Stimulated activated CD4-positive, alpha-beta T cell treated with anti-CD3 and anti-CD28 coated beads, Interleukin-12 subunit alpha, Interleukin-12 subunit beta, amount 100 ng/mL, for 48 hours (primary cell): ENCODE measurements at places on chromosomes 11 and 22.

- no peak for DNase-seq
Measured at GRCh38 chr22:19648419-19648929, 65.8 kb upstream of the SEPTIN5 start.

- no peak for DNase-seq
Measured at GRCh38 chr22:29152954-29153719, 52.6 kb upstream of the EMID1 start.

DNA sequence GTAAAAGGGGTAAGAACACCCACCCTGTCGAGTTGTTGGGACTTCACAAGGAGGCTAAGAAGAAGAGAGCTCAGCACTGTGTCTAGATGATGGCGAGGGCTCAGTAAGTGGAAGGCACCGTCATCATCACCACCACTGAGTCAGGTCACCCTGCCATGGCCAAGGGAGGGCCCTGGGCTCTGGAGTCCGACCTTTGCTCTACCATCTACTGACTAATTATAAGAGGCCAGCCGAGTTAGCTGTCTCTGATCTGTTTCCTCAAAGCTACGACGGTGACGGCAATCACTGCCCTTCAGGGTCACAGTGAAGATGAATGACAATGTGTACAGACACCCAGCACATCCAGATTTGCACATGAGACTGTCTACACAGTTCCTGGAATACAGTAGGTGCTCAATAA is 29.3 kb downstream of the KIAA0930 start:
- no peak for DNase-seq

DNA sequence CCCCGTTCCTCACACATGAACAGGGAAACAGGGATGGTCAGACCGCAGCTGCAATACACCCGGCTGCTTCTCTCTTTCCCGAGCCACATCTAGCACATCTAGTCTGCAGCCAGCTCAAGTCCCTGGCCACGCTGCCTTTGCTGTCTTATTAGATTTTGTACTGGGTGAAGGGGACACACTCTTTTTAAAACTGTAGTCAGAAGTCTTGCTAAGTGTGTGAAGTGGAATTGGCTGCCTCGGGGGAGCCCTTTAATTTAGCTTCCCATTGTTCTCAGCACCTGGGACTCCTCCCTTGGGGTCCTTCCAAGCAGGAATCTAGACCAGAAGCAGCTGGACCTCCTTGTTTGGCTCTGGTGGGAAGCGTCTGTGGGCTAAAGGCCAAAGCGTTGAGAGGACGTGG is 420.0 kb downstream of the CTTN start:
- DNase-seq: no peak

DNA sequence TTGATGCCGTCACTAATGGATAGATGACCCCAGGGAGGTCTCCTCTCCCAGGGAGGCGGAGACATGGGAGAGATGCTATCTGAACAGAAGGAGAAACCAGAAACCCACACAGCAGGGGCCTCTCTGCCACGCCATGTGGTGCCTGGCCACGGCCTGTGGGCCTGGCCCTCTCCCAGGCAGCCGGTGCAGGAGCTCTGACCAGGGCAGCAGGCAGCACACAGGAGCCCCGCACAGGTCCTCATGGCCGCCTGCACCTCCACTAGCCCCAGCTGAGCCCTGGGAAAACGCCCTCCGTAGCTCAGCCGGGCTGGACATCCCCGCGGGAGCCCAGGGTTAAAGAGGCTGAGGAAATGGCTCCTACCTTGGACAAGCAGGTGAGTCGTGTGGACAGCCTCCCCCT is 19.8 kb downstream of the IGSF9B start:
- DNase-seq: no peak

DNA sequence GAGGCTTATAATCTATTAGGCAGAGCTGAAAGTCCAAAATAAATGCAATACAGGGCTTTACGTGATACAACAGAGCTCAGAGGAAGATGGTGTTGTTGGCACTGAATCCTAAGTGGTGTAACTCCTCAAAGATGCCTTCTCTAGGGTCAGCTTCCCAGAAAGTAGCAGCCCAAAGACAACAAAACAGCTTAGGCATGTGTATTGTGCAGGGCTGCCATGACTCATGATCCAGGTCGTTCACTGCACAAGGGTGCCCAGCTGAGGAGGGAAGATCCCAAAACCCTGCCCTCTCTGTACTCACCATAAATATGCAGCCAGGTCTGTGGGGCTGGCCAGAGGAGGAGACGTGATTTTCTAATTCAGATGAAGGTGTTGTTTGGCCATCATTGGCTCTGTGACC is 59.4 kb upstream of the NNMT start:
- no peak for DNase-seq

GRCh38 chr22:38218661-38219622 is 17.1 kb downstream of the MAFF start:
- no peak for DNase-seq

DNA sequence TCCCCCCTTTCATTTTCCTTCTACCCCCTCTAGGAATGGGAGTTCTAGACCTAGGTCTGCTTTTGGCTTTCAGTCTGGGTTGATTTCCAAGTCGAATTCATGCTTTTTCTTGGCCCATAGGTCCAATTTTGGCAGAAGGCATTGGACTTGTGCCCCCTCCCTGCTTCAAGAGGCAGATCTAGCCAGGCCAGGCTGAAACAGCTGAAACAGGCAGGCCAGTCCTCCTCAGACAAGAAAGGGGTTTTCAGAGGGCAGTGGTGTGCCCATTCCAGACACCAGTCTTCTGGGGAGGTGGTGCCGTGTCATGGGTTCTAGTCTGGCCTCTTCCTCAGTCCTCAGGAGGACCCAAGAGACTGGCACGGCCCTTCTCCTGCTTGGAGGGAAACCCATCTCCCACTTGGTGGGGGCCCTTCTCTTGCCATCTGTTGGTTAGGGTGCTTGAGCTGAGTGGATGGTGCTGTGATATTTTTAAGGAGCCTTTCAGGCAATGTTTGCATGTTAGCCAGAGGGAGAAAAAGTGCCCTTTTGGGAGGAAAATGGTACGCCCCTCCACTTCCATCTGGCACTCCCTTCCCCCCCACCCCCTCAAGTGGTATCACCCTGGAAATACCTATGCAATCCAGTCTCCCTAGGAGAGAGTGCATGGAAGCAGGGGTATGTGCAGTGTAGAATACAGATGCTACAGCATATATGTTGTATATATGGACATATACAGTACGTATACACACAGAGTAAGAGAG is 53.6 kb downstream of the SYT13 start:
- DNase-seq: no peak

DNA sequence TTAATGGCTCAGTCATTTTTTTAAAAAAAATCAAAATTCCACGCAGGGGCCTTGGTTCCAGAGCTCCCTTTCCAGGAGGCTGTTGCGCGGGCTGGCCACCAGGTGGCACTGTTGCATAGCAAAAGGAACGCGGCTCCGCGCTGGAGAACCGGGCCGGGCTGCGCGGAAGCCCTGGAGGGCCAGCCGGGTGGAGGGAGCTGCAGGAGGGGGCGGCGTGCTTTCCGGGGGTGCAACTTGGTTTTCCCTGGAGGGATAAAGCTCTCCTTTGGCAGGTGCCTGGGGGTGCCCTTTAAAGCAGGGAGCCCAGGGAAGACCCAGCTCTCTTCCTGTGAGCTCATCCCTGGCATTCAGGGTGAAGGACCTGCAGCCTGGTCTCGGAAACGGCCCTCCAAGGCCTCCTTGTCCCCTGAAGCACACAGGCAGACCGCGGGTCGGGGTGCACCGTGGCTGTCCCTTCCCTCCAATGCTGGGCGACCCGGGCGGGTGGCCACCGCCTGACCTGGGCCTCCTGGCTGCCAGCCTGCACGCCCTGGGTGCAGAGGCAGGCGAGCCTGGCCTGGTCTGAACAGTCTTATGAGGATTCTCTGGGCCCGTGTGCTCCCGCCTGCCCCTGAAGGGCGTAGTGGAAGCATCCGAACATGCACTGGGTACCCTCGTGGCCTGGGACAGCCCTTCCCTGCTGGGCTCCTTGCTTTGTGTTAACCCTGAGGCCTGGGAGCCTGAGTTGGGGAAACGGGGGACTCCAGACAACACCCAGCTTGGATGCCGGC is 23.4 kb downstream of the KRTAP5-5 start:
- peak; percentile 78 for DNase-seq

DNA sequence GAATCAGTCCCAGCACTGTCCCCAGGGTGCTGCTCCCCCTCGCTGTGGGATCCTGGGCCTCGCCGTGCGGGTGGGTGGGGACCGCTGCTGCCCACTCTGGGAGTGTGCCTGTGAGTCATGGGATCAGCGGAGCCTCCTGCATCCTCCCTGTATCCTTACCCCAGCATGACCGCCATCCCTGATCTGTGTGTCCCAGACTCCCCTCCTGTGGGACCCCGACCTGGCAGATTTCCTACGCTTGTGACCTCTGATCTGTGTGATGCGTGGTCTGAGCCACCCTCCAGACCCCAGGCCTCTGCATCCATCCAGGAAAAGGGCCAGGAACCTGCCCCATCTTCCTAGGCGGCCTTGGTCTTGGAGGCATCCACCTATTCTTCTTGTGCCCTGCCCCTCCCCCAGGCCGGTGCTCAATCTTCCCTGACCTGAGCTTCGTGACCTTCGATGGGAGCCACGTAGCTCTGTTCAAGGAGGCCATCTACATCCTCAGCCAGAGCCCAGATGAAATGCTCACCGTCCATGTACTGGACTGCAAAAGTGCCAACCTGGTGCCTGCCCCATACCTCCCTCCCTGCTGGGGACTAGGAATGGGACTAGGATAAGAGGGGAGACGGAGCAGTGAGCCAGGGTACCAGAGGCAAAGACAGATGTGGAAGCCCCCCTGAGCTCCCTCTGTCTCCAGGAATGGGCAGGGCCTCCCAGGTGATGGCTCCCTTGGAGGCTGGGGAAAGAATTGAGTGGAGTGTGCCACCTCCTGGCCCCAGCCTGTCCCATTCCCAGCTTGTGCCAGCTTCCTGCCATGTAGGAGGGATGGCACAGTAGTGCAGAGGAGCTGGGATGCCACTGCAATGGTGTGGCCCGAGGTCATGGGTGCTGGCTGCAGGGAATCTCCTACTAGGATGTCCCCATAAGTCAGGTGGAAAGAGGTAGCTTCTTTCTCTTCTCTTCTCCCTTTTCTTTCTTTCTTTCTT is 65.4 kb downstream of the OTOG start:
- no peak for DNase-seq

DNA sequence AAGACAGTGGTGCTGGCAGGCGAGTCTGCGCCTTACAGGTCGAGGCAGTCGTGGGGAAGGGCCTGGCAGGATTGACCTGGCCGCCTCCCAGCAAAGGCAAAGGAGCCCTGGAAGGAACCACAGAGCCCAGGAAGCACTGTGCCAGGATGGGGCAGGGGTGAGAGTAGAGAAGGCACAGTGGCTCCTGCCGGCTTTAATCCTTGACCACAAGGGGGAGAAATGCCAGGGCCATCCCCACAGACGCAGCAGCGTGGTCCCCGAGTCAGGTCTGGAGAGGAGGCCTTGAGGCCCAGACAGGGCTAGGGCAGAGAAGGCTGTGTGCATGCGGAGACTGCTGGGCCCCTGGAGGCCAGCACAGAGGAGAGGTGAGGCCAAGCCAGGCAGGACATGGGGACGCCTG is 9.9 kb upstream of the NDUFS8 start:
- DNase-seq: no peak

DNA sequence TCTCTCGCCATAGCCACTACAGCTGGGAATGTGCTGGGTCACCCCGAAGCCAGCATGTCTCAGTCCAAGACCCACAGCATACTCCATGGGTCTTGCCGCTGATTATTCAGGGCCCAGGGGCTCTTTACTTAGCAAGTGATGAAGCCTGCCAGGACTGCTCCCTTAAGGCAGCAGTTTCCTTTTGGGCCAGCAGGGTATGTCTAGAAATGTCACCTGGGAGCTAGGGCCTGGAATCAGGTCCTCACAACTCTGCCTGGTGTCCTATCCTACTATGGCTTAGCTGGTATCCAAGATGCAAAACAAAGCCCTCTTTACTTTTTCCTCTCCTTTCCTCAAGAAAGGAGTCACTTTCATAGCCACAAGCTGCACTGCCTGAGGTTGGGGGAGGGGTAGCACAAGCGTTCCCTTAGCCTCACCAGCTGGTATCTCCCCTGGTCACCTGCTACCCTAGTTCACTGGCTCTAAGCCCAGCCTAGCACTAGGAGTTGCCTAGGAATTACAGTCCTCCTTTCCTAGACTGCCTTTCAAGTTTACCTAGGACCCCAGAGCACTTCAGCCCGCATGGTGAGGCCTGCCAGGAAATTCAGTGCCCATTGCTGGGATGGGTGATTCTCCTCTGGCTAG is 22.6 kb upstream of the NCR3LG1 start:
- no peak for DNase-seq

- DNase-seq: no peak
Measured at GRCh38 chr22:44532552-44532951, 34.5 kb upstream of the RTL6 start.

DNA sequence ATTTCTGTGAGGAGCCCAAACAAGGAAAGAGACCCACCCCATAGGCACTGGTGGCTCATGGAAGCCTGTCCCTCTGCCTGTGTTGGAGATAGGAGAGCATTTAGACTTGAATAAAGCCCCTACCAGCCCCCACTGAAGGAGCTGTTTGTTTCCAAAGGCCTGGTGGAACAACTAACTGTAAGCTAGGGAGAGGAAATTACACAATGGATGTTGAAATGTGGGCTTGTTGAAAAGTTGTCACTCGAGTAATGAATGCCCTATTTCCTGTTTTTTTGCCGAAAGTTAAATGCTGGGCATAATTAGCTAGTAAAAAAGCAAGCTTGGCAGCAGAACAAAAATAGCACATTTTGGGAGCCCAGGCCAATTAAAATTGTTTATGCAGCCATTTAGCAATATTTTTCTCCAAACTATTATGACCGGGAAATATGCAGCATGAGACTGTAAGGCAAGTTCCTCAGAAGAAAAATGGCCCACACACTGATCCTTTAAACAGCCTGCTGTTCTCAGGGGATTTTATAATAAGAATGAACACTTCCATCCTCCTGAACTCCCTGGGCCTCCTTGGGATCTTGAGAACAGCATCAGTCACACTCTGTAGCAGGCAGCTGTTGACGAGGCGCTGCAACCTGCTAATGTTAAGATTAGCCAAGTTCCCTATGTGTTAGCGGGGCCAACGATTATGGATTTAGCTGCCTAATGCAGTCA is 38.6 kb upstream of the LMO2 start:
- no peak for DNase-seq

DNA sequence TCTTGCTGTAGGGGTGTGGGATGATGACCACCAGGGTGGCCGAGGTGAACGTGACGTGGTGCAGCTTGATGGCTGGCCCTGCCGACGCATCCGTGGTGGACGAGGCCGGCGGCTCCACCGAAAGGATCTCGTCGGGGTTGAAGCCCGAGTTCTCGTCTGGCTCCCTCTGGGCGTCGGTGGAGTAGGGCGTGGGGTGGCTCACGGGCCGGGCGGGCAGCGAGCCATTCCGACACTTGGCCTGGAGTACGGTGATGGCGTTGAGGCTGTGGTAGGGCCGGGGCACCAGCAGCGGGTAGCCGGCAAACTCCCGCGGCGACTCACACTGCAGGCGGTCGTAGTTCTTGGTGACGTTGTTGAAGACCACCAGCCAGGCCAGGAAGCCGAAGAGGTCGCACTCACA is 52.7 kb downstream of the ELFN2 start:
- no peak for DNase-seq

DNA sequence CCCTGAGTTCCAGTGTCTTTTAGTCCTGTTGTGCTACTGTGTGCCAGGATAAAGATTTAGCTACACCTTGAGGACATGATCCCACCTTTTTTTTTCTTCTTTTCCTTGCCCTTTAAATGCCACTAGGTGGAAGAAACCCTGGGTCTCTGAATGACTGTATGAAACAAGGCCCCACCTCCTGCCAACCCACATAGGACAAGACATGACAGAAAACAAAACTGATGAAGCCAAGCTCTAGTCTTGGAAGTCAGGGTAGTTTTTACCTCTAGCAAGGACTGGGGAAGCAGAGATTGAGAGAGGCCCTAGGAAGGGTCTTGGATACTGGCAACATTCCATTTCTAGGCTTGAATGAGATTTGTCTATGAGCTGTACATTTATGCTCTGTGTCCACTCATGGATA is 410.7 kb downstream of the MIAT start:
- no peak for DNase-seq
